ENCODE measurements at places on chromosomes 13 and 19.
A peak's percentile ranks its signal among the peaks of the same experiment; 100 is the strongest.

DNA sequence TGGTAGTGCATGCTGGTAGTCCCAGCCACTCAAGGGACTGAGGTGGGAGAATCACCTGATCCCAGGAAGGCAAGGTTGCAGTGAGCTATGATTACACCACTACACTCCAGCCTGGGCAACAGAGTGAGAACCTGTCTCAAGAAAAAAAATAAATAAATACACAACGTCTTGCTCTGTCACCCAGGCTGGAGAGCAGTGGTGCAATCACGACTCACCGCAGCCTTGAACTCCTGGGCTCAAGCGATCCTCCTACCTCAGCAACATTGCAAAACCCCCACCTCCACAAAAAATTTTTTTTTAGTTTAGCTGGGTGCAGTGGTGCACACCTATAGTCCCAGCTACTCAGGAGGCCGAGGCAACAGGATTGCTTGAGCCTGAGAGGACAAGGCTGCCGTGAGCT lies 8.8 kb downstream of the TPM4 start:
- DNase-seq, result no peak

GRCh38 chr13:68551701-68552522 lies 1321.8 kb upstream of the PCDH9 start:
- DNase-seq, result no peak

DNA sequence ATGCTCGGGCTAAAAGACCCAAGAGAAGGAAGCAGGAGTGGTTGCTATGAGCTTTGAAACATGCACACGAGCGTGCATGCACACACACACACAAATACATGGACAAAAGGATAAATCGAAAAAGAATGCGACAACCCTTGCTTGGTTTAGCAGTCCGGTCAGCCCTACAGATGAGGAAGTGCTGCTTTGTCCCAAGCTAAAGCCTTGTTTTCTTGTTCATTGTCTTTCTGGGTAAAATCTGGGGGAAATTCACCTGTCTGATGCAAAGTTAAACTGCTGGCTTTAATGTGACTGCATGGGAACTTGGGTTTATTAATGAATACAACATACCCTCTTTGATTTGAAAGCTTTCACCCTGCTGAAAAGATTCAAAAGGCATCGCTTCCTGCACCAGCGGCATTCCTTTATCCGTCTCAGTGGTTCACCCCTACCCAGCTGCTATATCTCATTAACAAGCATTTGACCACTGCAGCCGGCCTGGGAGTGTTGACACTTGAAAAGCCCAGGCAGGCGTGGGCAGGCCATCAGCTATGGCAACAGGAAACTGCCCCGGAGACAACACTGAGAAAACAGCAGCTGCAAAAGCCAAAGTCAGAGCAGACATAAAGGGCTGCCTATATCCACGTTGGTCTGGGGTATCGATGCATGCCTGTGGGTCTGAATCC lies 301.7 kb downstream of the NDFIP2 start:
- DNase-seq, result no peak

GRCh38 chr19:7899751-7900378 lies 3.8 kb upstream of the MAP2K7 start:
- DNase-seq, result no peak

DNA sequence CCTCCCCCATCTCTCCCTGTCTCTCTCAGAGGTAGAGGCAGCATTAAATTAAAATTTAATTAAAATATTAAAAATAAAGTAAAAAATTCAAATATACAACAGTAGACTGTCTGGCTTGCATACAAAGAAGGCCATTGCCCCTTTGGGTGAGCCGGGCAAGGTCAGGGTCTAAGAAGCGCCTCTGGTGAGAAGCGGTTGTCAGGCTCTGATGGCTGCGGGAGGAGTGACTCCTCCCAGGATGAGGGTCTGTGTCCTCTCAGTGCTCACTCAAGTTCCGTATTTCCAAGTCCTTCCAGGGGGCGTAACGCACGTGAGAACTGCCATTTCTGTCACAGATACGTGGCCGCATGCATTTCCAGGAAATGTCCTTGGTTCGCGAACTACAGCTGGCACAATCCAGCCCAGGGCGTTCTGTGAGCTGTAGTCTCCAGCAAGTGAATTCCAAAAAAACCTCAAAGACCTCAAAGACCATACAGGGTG lies 737 bp upstream of the ZNF181 start:
- DNase-seq, result no peak

DNA sequence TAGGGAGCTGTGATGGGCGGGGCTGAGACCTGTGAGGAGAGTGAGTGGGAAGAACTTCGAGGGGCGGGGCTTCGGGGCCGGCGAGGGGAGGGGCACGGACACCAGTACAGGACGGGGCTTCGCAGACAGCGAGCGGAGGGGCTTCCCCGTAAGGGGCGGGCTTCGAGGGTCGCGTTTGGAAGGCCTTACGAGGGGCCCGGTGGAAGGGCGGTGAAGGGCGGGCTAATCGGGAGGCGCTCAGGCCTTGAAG lies 4.1 kb upstream of the EMP3 start:
- peak; percentile 78 for DNase-seq

GRCh38 chr13:49638744-49639072 lies 10.4 kb downstream of the ARL11 start:
- DNase-seq, result no peak

GRCh38 chr13:23469951-23470421 lies 36.5 kb upstream of the SACS start:
- peak; percentile 93 for DNase-seq

- DNase-seq, result no peak
These were observed 33.9 kb upstream of the MIR17HG start for GRCh38 chr13:91313581-91313980.

GRCh38 chr19:1862424-1863327 lies 703 bp downstream of the KLF16 start:
- DNase-seq, result no peak

GRCh38 chr19:15629003-15629880 lies 11.5 kb upstream of the CYP4F3 start:
- peak; percentile 3 for DNase-seq

GRCh38 chr13:114131583-114132418 lies 622 bp downstream of the RASA3 start:
- DNase-seq, result no peak

GRCh38 chr13:46698910-46699460 lies 98.0 kb downstream of the ESD start:
- no peak for DNase-seq

DNA sequence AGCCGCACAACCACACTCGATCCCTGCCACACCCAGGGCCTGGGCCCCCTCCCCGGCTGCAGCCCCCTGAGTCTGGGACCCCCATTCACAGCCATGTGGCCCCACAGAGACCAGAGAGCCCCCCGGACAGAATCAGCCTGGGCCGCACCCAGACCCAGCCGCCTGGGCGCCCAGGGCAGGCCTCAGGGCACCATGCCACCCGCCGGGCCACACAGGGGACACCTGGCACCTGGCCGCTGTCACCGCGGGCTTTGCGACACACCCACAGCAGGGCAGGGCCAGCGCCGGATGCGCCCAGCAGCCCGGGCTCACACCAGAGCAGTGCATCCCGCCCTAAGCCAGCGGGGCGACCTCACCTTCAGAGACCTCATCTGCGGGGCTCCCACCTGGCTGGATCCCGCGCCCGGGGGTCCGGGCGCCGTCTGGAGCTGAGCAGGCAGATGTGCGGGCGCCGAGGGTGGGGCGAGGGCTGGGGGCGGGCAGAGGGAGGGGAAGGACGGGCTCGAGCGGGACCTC lies 443 bp downstream of the TBXA2R start:
- no peak for DNase-seq

DNA sequence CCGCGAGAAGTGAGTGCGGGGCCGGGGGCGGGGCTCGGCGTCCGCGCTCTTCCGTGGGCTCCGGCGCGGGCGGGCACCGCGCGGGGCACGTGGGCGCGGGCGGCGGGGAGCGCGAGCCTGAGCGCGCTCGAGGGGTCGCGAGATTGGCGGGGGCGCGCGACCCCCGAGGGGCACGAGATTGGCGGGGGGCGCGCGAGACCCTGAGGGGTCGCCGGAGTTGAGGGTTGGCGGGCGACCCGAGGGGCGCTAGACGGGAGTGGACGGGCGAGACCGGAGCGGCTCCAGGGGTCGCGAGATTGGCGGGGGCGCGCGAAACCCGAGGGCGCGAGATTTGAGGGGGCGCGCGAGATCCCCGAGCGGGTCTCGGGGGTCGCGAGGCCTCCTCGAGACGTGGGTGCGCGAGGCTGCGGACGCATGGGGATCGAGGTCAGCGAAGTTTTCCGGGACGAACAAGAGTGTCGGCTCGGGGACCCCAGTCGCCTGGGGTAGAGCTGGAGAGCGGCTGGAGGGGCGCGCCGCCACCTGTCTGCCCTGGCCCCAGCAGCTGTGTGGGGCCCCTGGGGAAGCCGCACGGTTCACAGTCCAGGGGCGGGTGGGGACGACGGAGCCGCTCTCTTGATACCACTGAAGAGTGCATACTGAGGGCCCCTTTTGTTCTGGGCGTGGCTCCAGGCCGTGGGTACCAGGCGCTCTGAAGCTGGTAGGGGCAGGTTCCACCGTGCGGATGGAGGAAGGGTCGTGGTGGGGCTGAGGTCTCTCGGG lies 682 bp downstream of the SSBP4 start:
- no peak for DNase-seq

DNA sequence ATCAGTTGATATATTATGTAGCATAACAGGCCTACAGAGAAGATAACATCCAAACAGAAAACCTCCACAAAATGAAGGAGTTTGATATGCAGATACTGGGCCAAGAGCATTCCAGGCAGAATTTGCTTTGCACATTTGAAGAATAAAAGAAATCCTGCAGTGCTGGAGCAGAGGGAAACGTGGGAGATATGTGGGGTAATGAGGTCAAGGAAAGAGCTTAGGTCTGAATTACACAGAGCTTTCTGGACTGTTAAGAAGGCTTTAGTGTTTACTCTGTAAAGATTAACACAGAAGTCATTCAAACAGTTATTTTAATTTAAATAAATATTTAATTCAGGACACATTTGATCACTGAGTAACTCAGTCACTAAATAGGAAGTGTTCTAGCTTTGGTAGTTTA lies 692.7 kb downstream of the PCDH9 start:
- DNase-seq, result no peak

DNA sequence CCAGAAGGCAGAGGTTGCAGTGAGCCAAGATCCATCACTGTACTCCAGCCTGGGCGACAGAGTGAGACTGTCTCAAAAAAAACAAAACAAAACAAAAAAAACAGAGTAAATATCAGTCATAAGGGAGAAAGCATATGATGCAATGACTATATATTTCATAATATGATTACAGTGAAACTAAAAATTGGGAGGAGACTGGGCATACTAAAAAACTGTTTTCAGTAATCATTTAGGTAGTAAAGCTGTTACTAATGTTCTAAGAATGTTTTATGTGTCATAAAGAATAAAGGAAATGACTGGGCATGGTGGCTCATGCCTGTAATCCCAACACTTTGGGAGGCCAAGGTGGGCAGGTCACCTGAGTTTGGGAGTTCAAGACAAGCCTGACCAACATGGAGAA lies 15.9 kb downstream of the ZNF573 start:
- DNase-seq, result no peak

DNA sequence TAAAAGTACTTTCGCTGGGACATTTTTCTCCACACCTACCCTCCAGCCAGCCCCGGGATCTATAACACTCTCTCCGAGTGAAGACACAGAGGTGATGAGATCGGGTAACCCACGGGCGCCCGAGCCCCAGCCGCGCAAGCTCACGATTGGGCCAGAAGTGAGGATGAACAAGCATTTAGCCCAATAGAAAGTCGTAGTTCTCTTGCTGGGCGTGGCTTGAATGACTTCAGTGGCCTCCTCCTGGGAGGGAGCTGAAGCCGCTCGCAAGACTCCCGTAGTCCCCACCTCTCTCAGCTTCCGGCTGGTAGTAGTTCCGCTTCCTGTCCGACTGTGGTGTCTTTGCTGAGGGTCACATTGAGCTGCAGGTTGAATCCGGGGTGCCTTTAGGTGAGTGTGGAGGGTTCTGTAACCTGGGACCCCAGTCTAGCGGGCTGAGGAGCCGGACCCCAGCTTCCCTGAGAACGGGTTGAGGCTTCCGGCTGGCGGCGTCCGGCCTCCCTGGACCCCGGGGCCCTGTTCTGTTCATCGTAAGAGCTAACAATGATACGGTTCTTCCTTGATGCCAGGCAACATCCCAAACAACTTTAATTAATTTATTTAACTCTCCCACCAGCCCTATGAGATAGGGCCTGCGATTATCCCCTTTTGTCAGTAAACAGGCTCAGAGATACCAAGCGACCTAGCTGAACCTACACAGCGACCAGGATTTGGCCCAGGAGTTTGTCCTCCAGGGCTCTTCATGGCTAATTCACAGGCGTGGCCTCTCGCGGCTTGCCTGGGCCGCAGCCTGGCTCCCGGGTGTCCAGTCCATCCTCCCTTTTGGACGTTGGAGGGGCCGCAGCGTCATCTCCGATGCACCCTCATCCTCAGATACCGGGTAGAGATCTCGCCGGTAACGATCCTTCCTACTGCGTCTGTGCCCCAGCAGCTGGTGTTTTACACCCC lies at the start of gene COX6B1:
TSS of gene COX6B1 (plus strand) at position 307 of the 945 bp plus-strand sequence. CDS start 2,921 bp downstream, outside the sequence.
- DNase-seq, result peak; percentile 92

- DNase-seq, result no peak
These were observed 12.1 kb upstream of the LGALS14 start for GRCh38 chr19:39692166-39692565.

DNA sequence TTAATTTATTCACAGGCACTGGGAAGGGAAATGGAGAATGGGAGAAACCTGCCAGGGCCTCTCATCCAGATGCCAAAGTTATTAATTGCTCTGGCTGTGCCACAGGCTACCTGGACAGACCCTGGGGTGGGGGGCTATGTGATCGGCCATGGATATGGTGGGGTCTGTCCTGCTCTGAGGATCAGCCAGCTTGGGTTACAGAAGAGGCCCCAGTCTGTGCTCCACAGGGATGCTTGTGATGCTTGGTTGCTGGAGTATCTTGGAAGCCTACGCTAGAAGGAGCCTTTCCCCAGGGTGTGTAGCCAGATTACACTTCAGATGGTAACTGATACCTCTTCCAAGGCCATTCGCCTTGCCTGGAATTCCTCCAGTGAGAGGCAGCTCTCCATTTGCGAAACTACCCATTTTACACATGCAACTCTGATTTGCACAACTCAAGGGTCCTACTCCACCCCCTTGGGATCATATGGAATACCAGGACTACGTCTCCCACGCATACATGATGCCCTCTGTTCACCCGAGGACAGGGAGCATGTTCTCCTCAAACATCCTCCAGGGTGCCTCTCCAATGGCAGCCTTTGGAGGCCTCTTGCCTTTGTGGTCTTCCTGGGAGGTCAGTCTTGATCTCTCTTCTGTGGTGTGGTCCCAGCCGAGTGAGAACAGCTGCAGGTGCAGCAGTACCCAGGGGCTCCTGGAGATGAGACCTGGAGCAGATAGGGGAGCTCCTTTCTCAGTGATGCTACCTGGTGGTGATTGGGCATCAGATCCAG lies 186.6 kb upstream of the TSHZ3 start:
- DNase-seq, result no peak

GRCh38 chr19:29724102-29724641 lies 9.1 kb upstream of the C19orf12 start:
- DNase-seq, result no peak

DNA sequence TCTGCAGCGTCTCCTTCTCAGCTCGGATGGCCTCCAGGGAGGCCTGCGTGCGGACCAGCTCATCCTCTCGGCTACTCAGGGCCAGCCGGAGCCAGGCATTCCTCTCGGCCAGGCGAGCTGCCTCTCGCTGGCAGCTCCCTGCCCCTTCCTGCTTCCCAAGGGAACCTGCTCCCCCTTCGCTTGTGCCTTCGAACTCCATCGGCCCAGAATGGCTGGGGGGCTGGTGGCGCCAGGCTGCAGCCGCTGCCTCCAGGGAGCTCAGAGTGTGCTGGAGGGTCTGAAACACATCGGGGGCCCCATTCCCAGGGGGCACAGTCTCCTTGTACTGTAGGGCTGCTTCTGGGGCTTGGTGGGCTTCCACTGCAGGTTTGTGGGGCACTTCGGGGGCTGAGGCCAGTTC lies 2.0 kb downstream of the USHBP1 start:
- no peak for DNase-seq

GRCh38 chr13:73865027-73865426 lies 269.2 kb downstream of the KLF12 start:
- no peak for DNase-seq

- DNase-seq, result no peak
These were observed at the start of gene S1PR4 for GRCh38 chr19:3178377-3178972. TSS of gene S1PR4 (plus strand) at chr19:3178769. CDS start at chr19:3178793, 24 bp downstream.
